ENCODE measurements at places on chromosomes 1 and 21. TPM values are rescaled to one million over a fixed set of nuclear protein-coding genes. Genes with fewer than 3 reads are reported as not detected.

Gene CLCA4
- total RNA-seq = not detected

GRCh38 chr1:82446955-82447354 is 646.2 kb downstream of the ADGRL2 start:
- DNase-seq = no peak

DNA sequence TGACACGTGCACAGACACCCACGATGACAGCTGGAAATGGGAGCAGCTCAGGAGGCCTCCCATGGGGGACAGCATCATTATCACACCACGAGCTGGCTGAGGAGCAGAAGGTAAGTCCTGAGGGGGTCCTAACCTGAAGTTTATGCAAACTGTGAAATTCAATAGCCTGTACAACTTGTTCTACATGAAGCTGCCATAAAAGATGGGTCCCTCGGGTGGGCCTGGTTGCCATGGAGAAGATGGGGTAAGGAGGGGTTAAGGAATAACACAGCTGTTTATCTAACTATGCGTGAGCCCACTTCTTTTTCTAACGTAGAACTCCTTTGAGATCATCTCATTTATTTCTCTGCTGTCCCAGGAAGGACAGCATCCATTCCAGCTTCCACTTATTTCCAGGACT is 163.4 kb upstream of the CD34 start:
- no peak for DNase-seq

- DNase-seq = no peak
Observed at GRCh38 chr1:7561936-7562728, 209.0 kb upstream of the VAMP3 start.

DNA sequence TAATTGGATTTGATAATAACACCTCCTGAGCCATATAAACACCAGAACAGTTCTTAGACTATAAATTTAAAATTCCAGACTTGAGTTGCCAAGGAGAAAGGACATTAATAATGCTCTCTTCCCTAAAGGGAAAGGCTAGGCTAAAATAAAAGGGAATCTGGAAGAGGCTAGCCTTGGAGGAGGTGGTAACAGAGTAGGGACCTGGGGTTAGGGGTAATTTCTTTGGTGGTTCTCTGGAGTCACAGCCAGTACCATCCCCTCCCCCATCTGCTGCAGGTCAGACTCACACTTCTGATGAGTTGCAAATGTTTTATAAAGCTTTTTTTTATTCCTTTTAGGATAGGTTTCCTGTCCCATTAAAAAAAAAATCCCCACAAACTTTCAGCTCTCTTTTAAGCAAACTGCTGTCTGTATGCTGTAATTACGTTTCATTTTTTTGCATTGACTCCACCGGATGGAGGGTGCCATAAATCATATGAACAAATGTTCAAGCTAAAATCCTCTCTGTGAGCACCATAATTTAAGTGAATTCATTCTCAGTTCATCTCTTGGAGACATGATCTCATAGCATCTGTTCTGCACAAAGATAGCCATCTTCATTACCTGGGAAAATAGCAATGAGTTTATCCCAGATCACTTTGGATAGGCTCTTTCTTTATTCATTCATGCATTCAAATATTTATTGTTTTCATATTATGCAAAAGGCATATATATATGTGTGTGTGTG is 379.6 kb downstream of the TTLL7 start:
- no peak for DNase-seq
